GM12892 (cell line): ENCODE measurements at places on chromosomes 13 and 19.

GRCh38 chr13:33910255-33910654 is 92.3 kb downstream of the RFC3 start:
- no peak for DNase-seq

DNA sequence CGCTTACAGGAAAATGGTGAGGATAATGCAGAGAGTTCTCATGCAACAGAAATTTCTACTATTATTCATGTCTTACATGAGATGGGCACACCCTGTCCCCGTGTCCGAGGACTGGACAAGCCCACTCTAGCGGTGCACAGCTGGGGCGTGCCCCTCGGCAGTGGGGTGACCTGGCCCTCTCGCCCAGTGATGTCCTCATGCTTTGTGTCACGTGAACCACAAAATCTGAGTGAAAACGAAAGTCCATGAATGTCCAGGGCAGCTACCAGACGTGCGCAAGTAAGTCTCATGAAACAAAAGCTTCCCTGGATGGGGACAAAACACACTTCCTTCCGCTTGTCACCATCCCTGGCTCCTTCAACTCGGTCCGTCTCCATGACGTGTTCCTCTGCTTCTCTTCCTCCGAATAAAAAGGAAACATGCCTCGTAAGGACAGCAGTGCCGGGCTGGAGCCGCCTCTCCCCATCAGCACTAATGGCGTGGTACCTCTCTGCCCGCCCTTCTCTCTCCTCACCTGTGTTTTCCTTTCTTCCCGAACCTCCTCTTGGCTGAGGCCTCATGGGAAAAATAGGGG is 45.6 kb downstream of the ANKRD10 start:
- DNase-seq = no peak

- DNase-seq = no peak
Observed at GRCh38 chr19:42109896-42110295, 22.4 kb downstream of the POU2F2 start.

GRCh38 chr19:27780367-27781075 is 1432.4 kb downstream of the UQCRFS1 start:
- no peak for DNase-seq

GRCh38 chr13:67001363-67001762 is 228.8 kb downstream of the PCDH9 start:
- no peak for DNase-seq

GRCh38 chr19:22422211-22422610 is at the start of gene ZNF98:
TSS of gene ZNF98 (minus strand) at chr19:22422346. CDS start at chr19:22422224, 122 bp downstream.
- no peak for DNase-seq

GRCh38 chr13:81639984-81640582 is 1299.2 kb upstream of the SPRY2 start:
- no peak for DNase-seq

DNA sequence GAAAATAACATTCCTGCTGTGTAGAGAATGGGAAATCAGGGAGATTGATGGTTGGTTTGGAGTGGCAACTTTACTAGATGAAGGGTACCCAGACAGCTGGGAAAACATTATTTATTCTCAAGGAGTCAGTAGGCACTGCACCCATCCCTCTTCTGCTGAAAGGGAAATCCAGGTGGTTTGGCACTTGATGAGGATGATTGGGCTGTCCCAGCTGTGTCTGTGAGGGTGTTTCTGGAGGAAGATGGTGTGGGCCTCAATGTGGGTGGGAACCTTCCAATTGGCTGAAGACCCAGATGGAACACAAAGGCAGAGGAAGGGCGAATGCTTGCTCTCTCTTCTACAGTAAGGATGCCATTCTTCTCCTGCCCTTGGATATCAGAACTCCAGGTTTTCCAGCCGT is 10.4 kb upstream of the SACS start:
- no peak for DNase-seq

DNA sequence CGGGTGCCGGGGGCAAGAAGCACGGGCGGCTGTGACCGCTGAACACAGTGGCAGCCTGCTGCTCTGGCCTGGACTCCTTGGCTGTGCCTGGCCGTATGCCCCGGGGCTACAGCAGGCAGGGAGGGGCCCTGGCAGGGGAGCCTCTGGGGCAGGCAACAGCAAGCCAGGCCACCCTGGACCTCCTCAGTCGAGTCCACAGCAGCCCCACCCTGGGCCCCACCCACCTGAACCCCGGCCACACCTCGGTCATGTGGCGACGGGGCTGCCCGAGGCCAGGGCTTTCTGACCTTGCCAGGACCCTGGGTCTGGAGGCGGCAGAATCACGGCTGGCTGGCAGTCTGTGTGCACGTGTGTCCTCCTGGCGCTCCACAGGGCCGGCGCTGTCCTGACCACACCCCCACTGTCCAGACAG is 8.7 kb downstream of the CILP2 start:
- no peak for DNase-seq

GRCh38 chr13:43528992-43529391 is 257.8 kb downstream of the ENOX1 start:
- no peak for DNase-seq

DNA sequence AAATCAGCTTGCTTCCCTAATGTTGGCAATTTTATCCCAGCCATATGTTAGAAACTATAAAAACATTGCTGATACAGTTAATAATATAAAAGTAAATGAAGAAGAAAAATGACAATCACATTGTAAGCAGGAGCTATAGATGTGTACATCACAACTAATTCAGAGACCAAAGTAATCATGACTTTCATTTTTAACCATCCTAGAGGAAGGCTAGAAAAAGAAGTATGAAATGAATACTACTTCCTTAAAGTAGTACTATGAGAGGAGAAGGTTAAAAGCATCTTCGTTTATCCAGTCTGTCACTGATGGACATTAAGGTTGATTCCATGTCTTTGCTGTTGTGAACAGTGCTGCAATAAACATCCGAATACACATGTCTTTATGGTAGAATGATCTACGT is 135.5 kb downstream of the IRS2 start:
- no peak for DNase-seq

DNA sequence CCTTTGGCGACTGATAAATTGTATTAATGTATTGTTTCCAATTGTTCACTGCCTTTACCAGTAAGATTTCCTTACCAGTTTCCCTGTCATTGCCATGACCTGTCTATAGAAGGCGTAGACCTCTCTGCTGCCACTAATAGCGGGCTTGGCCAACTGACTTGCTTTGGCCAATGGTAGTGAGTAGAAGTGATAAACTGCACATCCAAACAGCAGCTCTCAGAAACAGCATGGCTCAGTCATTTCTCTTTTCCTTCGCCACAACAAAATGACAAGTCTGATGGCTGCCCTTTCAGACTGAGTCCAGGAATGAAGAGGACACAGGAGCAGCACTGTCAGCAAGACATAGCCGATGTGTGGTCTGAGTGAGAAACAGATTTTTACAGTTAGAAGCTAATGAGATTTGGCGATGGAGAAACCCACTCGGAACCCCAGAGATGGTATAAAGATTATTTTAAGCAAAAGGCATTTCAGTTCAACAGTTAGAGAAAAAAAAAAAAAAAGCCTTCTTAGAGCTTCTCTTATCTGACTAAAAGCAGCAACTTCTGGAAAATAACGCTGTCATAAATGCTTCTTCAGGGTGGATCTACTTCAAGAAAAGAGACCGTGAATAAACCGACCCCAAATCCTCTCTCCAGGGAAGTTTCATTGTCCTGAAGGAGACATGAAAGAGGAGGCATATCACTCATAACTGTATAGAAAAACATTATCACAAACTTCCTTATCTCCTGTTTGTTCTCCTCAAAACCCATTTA is 42.0 kb upstream of the TM9SF2 start:
- DNase-seq = no peak

DNA sequence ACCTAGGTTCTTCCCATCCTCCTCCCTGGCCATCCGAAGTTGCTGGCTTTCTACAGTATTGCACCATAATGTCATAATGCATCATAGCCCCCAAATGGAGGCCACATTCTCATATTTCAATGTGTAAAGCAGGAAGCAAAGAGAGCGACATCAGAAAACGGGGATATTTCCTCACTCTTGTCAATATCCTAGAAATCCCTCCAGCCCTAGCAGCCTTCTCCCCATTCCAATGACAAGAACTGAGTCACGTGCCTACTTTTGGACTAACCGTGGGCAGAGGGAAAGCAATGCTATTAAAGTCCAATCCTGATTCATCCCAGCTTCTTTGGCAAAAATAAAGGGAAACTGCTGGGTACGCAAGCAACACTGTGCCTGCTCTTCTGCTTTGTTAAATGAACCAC is 4.3 kb upstream of the RAP2A start:
- DNase-seq = no peak

DNA sequence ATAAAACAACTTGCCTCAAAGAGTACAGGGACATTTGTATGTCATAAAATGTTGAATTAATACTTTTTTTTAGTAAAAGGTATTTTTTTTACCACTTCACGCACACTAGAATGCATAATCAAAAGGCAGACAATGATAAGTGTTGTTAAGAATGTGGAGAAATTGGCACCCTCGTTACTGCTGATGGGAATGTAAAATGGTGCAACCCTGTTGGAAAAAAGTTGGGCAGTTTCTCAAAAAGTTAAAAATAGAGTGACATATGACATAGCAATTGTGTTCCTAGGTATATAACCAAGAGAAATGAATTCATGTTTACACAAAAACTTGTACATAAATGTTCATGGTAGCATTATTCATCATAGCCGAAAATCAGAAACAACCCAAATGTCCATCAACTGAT is 109.5 kb downstream of the PIBF1 start:
- DNase-seq = no peak

DNA sequence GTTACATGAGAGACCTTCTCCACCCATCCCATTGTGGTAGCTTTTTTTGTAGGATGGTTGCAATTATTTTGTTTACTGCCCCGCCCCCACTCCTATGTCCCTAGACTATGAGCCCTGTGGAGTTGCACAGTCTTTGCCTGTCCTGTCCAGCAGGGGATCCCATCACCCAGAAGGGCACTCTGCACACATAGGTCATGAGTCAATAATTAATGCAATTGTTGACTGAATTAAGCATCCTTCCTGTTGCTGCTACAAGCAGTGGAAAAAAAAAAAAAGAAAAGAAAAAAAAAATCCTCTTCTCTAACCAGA is 14.2 kb downstream of the C19orf81 start:
- no peak for DNase-seq

DNA sequence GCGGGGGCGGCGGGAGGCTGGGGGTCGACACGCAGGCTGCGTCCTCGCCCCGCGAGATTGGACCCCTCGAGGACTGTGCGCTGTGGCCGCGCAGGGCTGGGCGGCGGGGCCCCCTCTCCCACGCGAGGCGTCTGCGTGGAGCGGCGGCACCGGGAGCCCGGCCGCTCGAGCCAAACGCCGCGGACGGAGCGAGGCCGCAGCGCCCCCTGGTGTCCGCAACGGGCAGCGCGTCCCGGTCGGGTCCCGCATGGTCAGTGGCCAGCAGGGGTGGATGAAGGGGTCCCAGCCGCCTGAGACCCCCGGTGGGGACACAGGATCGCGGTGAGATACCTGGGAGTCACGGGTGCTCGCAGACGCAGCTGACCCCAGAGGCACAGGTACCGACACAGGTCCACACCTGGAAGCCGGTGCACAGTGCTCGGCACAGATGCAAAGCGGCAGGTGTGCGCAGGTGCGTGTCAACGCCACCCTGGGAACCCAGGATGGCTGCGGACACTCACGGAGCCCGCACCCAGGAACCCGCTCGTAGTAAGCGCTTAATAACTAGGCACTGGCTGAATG is 2.1 kb upstream of the CIRBP start:
- DNase-seq = peak; percentile 63

GRCh38 chr13:65932013-65932412 is 1298.1 kb downstream of the PCDH9 start:
- no peak for DNase-seq

DNA sequence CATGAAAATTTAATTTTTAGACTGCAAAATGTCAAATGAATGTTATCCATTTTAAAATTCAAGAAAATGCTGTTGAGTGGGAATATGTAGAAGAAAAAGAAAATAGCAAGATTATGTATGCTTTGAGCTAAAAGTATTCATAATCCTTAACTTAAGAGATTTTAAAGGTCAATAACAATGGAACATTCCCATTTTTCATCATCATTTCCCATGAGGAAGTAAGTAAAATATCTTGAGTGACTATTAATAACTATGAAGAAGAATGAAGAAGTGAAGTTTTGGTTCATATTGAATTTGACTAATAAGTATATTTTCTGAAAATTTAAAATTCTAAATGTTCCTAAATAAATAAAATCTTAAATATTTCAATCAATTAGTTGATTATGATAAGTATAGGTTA is 273.4 kb downstream of the DACH1 start:
- DNase-seq = no peak

DNA sequence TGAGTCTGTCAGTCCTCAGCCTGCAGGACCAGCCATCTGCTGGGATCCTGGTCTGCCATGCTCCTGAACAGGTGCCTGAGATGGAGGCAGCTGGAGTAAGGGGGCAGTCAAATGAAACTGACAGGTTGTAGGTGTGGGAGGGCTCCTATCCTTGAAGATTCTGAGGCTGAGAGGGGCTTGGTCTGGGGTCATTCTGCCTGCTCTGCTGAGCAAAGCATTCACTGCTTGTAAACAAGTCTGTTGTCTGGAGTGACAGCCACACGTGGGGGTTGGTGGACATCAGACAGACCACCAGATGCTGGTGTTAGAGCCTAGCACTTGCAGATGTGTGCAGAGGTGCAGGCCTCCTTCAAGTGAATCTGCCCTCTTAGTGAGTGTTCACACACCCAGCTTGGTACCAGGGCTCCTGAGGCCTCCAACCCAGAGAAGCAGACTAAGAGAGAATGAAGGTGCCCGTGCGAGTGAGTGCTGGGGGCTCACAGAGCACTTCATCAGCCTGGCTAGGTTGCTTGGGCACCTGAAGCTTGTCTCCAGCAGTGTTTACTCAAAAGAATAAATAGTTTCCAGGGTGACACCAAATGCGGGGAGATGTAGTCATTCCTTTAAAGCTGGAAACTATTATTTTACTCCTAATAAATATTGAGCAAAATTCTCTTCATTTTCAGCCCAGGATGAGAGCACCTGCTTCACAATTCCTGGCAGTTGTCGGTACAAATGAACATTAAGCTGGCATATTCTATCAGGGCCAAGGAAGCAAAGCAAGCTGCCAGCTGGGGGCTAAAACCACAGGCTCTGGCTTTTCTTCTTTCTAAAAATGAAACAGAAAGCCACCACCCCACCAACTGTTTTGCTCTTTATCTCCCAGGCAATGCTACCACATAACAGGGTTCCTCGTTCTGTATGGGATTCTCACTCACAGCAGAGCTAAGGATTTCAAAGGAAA is 82.3 kb downstream of the RNASEH2B start:
- DNase-seq = peak; percentile 20

DNA sequence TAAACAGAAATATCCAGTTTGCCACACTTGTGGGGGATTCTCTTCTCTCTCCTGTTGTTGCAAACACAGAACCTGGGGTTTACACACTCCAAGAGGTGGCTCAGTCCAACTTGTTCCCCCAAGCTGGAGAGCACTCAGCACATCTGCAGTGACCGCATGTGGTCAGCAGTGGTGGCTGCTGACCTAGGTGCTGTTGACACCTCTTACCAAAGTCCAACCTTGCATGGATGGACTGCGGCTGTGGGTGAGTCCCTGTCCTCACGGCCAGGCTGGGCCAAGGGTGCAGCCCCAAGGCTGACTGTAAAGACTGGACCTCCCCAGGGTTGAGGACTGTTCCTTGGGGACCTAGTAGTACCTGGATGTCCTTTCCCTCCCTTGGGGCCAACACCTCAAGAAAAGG is 6.1 kb downstream of the LRFN3 start:
- no peak for DNase-seq
